Naive thymus-derived CD4-positive, alpha-beta T cell (primary cell): ENCODE measurements at places on chromosomes 2 and 18. TPM values are rescaled to one million over a fixed set of nuclear protein-coding genes. Genes with fewer than 3 reads are reported as not detected.

GRCh38 chr2:64283641-64284361 is 139.6 kb upstream of the PELI1 start:
- peak overlapping the region; percentile 59 for H3K27ac ChIP-seq
- peak; percentile 54 for DNase-seq
- no peaks in the 10 kb centered on the region for H3K36me3 ChIP-seq
- H3K4me1 ChIP-seq: peaks cover 8% of the 10 kb centered on the region
- H3K4me3 ChIP-seq: peak overlapping the region; percentile 41
- H3K27me3 ChIP-seq: no peaks in the 10 kb centered on the region

DNA sequence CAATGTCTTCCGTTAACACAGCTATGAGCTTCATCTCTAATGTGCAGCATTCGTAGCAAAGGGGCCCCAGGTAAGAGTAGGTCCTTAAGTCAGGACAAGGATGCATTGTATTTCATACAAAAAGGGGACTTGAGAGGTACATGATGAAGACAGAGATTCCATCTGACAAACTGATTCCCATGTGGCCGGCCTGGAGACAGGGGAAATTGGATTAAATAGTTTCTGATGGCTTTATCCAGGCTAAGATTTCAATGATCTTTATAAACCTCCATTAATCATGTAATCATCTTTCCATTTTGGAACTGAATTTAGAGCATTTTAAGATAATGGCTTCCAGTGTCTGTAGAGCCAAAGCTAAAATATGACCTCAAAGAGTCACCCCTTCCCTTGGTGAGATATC is 111.3 kb downstream of the NCKAP5 start:
- no peaks in the 10 kb centered on the region for H3K36me3 ChIP-seq
- H3K27me3 ChIP-seq: no peaks in the 10 kb centered on the region
- H3K27ac ChIP-seq: no peak overlapping the region
- H3K4me1 ChIP-seq: no peaks in the 10 kb centered on the region
- no peak for DNase-seq

GRCh38 chr2:38178119-38178518 is 102.2 kb upstream of the CYP1B1 start:
- no peaks in the 10 kb centered on the region for H3K27me3 ChIP-seq
- no peak for DNase-seq
- H3K27ac ChIP-seq: no peak overlapping the region
- no peaks in the 10 kb centered on the region for H3K4me1 ChIP-seq

DNA sequence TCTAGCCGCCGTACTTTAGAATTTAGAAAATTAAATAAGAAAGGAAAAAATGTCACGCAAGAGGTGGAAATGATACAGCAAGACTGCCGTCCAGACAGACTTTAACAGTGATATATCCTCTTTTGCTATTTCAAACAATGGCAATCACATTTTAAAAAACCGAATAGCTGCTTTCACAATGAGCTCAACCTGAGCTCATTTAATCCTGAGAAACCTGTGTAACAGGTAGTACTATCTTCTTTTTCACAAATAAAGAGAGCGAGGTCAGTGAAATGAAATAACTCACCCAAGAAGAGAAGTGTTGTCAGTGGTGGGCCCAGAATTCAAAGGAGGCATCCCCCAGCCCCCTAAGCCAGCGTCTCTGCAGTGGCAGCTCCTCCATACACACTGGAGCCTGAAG is 60.7 kb upstream of the DAPL1 start:
- H3K27me3 ChIP-seq: no peaks in the 10 kb centered on the region
- no peak for DNase-seq
- H3K27ac ChIP-seq: no peak overlapping the region
- H3K36me3 ChIP-seq: no peaks in the 10 kb centered on the region
- no peaks in the 10 kb centered on the region for H3K4me1 ChIP-seq

DNA sequence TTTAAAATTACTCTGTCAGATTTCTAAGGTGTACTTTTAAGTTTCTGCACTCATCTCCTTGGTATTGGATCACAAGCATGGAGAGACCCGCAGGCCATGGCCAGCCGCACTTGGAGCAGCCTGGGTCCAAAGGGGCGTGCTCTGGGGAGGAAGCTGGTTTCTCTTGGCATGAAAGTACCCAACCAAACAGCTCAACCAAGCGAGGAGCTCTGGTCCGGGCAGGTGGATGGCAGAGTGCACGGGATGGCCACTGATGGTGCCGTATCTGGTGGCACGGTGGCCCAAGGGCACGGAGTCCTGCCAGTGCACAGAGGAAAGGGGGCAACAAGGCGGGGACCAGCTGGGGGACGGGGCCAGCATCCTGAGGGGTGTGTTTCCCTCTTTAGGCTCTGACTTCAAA is 32.2 kb upstream of the MCFD2 start:
- no peaks in the 10 kb centered on the region for H3K27me3 ChIP-seq
- peaks cover 32% of the 10 kb centered on the region for H3K4me1 ChIP-seq
- H3K36me3 ChIP-seq: peaks cover 24% of the 10 kb centered on the region
- no peak overlapping the region for H3K27ac ChIP-seq
- H3K4me3 ChIP-seq: no peak overlapping the region

GRCh38 chr2:121038891-121039616 is 245.9 kb downstream of the TFCP2L1 start:
- DNase-seq: no peak
- no peak overlapping the region for H3K27ac ChIP-seq
- no peak overlapping the region for H3K4me3 ChIP-seq
- H3K27me3 ChIP-seq: no peaks in the 10 kb centered on the region
- no peaks in the 10 kb centered on the region for H3K36me3 ChIP-seq

DNA sequence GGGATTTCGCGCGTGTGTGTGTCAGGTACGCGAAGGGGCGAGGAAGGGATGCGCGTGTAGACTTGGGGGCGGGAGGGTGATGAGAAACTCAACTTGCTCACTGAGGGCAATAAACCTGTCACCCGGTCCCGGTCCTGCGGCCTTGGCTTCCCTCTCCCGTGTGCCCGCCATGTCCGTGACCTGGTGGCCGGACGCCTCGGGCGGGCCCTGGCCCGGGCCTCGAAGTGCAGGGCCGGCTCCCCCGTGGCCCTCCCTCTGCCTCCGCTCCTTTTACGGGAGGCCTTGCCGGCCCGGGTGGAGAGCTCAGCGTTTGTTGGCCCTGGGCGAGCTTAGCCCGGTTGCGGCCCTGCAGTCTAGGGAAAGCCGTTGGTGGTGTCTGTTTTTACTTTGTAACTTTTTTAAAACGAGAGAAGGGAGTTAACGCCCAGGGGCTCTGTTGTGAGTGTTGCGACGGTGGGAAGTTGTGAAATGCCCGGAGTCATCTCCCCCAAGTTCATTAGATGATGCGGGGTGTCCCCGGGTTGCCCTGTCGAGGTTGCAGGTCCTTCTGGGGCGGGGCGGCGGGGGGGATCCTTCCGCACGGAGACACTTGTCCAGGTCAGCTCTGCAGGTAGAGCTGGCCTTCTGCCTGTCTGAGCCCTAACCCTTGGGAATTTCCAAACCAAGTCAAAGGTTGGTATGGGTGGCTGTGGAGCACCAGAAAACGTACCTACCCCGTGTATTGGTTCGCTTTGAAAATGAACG is 883 bp downstream of the SMCHD1 start:
- DNase-seq: peak; percentile 48
- H3K27me3 ChIP-seq: no peaks in the 10 kb centered on the region
- peak overlapping the region; percentile 100 for H3K27ac ChIP-seq
- H3K36me3 ChIP-seq: peaks cover 3% of the 10 kb centered on the region
- peak overlapping the region; percentile 97 for H3K4me3 ChIP-seq
- peaks cover 23% of the 10 kb centered on the region for H3K4me1 ChIP-seq

- no peaks in the 10 kb centered on the region for H3K36me3 ChIP-seq
- H3K4me3 ChIP-seq: no peak overlapping the region
- no peaks in the 10 kb centered on the region for H3K27me3 ChIP-seq
- DNase-seq: no peak
These were observed 24.2 kb upstream of the CPO start for GRCh38 chr2:206915121-206915520.

The G6PC2 gene
- total RNA-seq: not detected

The CPO gene
- total RNA-seq: 0.30 TPM

The FOXI3 gene
- total RNA-seq: not detected

The ZSCAN30 gene
- 16.1 TPM for total RNA-seq

The C1QL2 gene
- total RNA-seq: not detected

The HOXD12 gene
- total RNA-seq: not detected

The ZNF512 gene
- total RNA-seq: 59.5 TPM

The SCN9A gene
- total RNA-seq: 0.13 TPM

The HOXD13 gene
- not detected for total RNA-seq

The MYO5B gene
- not detected for total RNA-seq

The RAB6C gene
- total RNA-seq: not detected

The PRKAG3 gene
- total RNA-seq: not detected

The SPATS2L gene
- 4.1 TPM for total RNA-seq

The LIPT1 gene
- total RNA-seq: 24.1 TPM
